Stimulated activated CD8-positive, alpha-beta memory T cell treated with anti-CD3 and anti-CD28 coated beads, Interleukin-4, amount 100 ng/mL, for 48 hours (primary cell): ENCODE measurements at places on chromosomes 1 and 21.
A peak's percentile ranks its signal among the peaks of the same experiment; 100 is the strongest.

- DNase-seq, result no peak
These were observed 156.3 kb downstream of the PCBP3 start for GRCh38 chr21:45799765-45800338.

GRCh38 chr1:223651291-223651991 is 14.1 kb downstream of the CAPN8 start:
- no peak for DNase-seq

DNA sequence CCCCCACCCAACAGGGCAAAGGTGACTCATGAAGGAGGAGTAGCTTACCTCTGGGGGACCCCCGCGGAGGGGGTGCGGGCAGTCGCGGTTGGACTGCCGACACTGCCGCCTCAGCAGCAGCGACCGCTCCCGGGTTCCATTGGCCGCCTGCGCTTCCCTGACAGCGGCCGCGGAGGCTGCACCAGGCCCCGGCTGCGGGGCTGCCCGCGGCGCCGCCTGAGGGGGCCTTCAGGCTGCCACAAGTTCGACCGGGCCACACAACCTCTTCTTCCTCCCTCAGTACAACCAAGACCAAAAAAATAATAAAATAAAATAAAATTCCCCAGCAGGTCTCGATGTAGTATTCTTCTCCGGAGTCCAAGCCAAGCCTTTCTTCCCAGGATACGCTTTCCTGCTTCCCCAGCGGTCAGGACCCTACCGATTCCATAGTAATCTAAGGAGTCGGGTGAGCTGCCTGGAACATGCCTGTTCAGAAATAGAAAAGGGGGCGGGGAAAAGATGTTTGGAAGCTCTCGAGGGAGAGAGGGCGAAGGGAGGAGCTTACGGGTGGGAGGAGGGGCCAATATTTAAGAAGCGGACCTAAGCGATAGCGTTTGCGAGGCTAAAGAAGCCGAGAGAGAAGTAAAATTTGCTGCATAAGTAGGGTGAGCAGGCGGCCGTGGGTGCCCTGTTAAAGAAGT is at the start of gene PI4KB:
TSS of gene PI4KB (minus strand) at position 194 of the 680 bp plus-strand sequence. CDS start 10,935 bp downstream, outside the sequence.
- DNase-seq, result peak; percentile 88

- DNase-seq, result no peak
These were observed 16.6 kb downstream of the CASZ1 start for GRCh38 chr1:10779841-10780240.

- DNase-seq, result no peak
These were observed 864.0 kb downstream of the LRRIQ3 start for GRCh38 chr1:73333847-73334503.

DNA sequence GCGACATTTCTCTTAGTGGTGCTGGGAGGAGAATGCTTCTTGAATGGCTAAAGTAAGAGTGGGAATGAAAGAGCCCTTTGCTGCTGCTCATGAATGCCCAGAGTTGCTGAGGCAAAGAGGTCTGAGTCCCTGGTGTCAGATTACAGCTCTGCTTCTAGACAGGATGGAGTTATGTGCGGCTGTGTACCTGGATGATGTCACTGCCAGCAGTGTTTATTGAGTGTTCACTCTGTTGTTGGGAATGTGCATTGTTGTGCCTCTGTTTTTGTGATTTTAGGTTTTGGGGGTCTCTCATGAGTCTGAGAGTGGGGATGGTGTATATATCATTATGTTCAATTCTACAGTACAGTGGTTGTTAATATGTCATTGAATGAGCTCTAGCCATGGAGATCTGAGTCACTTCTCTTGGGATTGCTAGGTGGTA is 2.7 kb downstream of the CDC14A start:
- no peak for DNase-seq

- no peak for DNase-seq
These were observed 95.0 kb downstream of the SGIP1 start for GRCh38 chr1:66628926-66629325.

- no peak for DNase-seq
These were observed 15.2 kb downstream of the DBT start for GRCh38 chr1:100234432-100234831.

DNA sequence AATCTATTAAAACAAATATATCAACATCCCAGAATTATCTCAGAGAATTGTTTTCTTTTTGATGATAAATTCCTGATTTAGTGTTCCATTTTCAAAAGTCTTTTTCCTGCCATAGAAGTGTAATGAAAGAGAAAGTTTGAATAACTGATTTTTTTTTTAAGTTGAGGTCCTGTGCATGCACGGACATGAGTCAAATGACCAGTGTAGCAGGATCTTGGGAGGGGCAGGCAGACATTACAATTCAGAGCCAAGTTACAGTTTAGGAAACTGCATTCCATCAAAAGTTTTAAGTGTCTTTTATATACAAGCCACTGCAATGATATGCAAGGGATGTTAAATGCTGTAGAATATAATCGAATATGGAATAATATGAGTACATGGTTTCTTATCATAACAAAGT is 227.5 kb downstream of the HMCN1 start:
- DNase-seq, result no peak

DNA sequence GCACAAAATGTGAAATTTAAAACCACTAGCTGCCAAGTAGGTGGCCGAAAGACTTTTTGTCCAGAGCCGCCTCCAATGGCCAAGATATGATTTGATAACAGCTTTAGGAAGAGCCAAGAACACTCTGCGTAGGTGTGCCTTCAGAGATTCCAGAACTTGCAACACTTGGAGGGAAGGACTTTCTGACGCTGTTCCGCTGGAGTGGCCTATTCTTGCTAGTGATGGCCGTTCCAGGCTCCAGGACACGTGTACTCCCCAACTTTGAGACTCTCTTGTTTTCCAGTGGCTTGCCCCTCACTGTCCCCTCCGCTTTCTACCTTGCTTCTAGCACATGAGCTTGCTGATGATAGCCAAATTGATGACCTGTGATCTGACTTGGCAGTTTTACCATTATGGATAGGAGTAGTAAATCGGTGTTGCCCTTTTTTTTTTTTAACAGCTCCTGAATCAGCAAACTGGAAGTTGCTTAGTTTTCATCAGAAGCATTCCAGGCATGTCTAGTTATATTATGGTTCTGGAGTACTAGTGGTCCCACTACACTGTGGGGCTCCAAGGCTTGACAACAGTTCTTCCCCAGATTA is 1.0 kb downstream of the PRDX6 start:
- DNase-seq, result no peak

- no peak for DNase-seq
These were observed 2.5 kb upstream of the SLC6A9 start for GRCh38 chr1:44033756-44034155.

DNA sequence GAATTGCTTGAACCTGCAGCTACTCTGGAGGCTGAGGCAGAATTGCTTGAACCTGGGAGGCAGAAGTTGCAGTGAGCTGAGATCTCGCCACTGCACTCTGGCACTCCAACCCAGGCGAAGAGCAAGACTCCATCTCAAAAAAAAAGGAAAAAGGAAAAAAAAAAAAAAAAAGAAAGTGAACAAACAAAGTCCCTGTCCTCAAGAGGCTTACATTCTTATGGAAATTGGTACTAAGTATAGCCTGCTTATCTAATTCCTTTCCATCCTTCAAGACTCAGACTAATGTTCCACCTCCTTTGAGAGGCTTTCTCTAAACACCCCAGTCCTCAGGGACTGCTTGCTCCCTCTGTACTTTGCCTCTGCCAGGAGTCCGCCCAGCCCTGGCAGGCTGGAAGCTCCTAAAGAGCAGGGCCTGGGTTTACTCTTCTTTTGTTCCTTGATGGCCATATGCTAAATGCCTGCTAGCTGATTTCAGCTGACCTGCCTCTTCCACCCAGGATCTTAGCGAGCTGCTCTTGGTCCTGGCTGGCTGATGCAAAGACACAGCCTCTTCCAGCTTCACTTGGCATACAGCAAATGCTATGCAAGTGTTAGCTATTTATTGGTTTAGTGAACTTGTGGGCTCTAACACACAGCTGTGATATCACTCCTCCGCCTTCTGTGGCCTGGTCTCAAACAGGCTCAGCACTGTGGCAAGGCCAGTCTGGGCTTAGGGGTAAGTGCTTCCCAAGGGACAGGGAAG is 9.8 kb downstream of the SLC9A1 start:
- no peak for DNase-seq

DNA sequence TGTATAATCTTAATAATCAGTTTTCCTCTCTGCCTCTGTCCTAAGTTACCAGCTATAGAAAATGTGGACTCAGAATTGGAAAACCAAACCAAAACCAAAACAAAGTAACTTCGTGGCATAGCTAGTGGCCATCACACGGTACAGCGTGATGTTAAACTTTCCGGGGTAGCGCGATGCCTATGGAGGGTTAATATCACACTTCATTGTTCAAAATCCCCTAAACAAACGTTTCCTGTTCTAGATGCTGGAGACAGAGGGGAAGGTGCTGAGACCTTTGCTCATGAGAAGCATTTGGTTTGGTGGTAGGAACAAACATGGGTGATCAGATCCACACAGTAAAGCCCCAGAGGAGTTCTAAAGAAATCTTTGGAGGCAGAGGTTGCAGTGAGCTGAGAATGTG is 4.9 kb downstream of the AADACL4 start:
- DNase-seq, result no peak

- peak; percentile 50 for DNase-seq
These were observed 93.0 kb upstream of the BMP8A start for GRCh38 chr1:39398278-39399021.

DNA sequence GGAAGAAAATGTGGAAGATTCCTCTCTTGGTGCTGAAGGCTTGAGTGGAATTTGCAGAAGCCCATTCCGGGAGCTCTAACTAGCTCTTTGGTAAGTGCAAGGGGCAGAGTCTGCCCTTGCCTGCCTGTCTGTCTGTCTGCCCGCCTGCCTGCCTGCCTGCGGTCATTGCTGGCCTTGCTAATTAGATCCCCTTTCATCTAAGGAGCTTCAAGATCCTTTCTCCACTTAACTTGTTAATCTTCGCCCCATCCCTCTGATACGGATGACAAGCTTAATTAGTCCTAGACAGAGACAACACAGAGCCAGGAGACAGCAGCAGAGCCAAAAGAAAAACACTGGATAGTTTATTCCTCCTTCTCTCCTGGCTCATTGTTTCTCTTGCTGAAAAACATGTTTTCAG is 80.2 kb upstream of the GADD45A start:
- DNase-seq, result no peak

- peak; percentile 52 for DNase-seq
These were observed 65.5 kb upstream of the CR1L start for GRCh38 chr1:207579436-207579799.
